Right cardiac atrium (tissue), 5 donors: ENCODE measurements at places on chromosomes 4 and X. TPM values are rescaled to one million over a fixed set of nuclear protein-coding genes. Genes with fewer than 3 reads are reported as not detected.

DNA sequence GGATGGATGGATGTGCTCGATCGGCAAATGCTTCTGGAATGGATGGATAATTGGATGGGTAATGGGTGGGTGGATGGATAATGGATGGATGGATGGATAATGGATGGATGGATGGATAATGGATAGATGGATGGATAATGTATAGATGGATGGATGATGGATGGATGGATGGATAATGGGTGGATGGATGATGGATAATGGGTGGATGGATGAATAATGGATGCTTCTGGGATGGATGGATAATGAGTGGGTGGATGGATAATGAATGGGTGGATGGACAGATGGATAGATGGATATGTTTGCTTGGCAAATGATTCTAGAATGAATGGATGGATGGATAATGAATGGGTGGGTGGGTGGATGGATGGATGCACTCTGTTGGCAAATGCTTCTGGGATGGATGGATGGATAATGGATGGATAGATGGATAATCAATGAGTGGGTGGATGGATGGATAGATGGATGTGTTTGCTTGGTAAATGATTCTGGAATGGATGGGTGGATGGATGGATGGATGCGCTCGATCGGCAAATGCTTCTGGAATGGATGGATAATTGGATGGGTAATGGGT, 3.8 kb upstream of the SLC25A6 start:
- DNase-seq: no peak

DNA sequence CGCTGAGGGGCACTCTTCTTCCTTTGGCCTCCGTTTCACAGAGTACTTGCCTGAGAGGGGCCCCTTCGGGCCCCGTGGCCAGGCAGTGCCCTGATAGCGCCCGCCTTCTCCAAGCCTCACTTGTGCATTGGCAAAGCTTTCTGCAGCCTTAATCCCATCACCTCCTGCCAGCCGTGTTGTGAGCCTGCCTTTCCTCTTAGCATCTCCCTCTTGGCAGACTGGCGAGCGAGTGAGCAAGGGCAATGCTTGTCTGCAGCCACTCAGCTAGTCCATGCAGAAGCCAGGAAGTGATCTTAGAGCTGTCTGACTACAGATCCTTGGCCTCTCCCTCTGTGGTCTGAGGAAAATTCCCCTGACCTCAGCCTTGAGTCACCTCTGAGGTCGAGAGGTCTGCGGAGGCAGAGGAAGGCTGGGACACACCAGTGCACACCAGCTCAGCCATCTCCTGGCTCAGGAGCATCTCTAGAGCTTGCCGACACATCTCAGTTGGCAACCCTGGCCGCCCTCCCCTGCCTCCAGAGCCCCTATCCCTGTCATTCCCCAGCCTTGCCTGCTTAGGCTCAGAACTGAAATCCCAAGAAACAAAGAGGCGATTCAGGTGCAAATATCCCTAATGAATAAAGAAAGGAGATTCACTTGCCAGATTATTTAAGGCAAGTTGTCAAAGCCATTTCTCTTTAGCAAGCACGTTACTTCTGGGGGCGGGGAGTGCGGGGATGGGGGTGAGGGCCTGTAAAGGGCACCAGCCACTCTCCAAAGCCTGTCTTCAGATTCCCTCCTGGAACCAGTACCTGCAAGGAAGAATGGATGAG, 143.5 kb upstream of the MAMLD1 start:
- no peak for DNase-seq

GRCh38 chr4:161003418-161004057, 1160.3 kb downstream of the FSTL5 start:
- no peak for DNase-seq

DNA sequence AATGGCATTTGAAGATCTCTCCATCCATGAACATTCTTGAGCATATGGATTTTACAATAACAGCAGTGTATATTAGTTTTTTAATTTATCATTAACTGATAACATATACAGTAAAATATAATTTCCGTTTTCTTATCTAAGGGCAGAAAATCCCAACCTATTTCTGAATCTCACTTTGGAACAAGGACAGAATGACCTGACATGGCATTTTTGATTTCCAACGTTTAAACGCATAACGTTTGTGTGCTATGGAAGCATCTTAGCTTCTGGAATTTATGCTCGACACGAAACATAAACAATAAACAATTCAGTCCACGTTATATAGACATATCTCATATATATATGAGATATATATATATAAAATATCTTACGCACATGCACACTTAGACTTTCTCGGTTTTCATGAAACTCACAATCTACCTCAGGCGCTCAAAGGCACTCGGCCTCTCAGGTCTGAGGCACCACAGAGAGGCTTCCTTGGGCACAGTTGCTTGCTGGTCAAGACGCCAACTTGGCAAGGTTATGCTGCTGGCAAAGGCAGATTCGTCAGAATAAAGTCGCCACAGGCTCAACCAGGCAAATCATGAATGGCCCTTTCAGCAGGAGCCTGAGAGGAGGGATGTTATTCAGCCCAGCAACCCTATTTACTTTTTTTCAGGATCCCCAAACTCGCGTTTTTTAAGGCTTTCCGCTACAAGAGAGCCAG, 1.0 kb upstream of the UGT8 start:
- DNase-seq: no peak

DNA sequence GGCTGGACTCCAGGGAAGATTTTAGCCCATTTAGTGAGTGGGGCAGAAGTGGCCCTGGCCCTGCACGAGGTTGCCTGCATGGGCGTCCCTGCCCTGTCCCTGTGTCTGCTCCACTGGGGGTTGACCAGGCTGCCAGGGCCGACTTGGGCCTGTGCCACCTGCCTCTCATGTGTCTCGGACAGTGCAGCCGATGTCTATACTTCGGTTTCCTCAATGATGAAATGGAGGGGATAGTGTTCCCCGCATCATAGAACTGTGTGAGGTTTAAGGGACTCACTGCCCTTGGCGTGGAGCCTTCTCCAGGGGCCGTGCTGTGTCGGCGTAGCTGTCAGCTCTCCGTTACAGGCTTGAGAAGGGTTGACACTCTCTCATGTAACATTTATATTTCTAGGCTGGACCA, 27.0 kb upstream of the MSANTD1 start:
- no peak for DNase-seq

GRCh38 chrX:27336466-27337091, 126.6 kb downstream of the PPP4R3C start:
- peak; percentile 17 for DNase-seq

Gene NLRP2B
- not detected for total RNA-seq
